Urothelium cell line (cell line): ENCODE measurements at places on chromosomes 2 and 18.

DNA sequence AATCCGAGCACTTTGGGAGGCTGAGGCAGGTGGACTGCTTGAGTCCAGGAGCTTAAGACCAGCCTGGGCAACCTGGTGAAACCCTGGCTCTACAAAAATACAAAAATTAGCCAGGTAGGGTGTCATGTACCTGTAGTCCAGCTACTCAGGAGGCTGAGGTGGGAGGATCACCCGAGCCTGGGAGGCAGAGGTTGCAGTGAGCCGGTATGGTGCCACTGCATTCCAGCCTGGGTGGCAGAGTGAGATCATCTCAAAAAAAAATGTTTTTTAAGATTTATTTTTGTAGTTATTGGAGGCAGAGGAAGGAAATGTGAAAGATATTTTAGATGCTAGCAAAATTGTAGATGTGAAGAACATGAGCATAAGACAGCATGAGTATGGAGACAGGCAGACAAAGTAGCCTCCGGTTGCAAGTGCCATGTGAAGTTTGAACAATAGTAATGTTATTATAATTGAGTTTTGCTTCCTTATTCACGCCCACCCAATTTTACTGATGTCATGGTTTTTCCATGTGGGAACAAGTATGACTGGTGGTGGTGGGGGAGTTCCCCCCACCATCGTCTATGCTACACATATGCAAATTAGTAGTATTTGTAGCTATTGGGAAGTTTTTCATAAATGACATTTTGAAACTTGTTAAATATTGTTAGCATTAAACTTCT lies 18.0 kb downstream of the REL start:
- DNase-seq, result no peak

DNA sequence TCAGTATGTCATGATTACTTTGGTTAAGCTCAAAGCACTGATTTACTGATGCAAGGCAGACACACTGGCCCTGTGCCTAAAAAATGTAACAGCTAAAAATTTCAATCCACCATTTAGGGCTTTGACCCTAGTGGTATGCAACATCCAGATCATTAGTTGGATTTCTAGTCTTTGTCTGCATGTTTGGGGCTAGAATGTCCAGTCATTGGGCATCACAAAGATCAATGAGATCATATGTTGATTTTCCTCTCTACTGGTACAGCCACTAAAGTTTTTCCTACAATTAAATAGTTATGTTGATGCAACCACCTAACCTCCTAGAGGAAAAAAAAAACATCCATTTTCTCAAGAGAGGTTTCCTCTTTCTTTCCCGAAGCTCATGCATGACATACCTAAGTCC lies 53.4 kb upstream of the REV1 start:
- DNase-seq, result no peak

GRCh38 chr2:489084-489483 lies 188.1 kb downstream of the TMEM18 start:
- DNase-seq, result no peak

DNA sequence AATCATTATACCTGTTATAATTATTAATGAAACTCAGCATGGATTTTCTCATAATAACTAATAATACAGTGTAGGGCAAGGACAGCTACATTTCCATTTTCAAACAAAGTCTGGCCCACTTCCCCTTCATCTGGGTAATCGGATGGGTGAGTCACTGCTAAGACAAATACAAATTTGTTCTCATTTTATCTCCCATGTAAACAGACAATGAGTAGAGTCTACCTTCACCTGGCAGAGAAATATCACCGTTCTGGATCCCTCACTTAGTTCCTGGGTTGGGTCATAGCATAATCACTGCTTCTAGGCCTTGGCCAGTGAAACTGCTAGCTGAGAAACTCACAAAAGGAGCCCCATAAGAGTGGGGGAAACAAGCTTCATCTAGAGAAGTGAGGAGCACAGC lies 9.2 kb downstream of the CNTNAP5 start:
- no peak for DNase-seq

- DNase-seq, result no peak
Observed at GRCh38 chr2:124402274-124402673, 377.2 kb downstream of the CNTNAP5 start.

DNA sequence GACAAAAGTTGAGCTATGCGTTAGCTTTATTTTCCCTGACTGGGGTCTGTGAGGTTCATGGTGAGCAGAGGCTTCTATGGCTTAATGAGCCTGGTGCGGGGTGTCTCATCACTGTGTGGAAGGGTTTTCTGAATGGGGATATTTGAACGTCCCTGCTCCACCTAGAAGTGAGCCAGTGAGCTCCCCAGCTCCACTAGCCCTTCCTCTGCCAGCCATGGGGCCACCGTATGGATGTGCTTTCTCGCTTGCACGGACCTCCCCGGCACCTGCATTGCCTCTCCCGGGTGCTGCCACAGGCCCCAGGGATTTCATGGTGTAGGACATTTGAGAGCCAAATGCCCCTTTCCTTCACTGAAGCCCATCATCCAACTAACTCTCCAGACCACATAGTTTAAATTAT lies 37.8 kb downstream of the CYP26B1 start:
- no peak for DNase-seq

DNA sequence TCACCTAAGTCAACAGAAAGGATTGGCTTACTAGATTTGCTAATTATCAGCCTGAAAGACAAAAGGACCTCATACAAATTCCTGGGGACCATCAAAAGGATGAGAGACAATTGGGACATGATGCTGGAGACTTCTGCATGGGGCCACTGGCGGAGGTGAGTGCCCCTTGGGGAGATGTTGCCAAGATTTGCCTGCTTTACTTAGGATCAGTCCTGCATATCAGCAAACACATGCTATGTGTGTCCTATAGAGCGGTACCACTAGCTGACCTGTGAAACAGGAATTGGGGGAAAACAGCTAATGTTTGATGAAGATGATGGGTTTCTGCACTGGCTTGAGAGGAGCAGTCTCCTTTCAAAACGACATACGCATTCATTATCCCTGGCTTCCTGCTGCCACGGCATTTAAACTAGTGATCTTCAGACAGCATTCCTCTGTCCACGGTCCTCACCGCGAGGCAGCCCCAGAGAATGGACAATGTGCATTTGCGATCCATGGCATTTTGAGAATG lies 104.2 kb downstream of the TGIF1 start:
- no peak for DNase-seq

DNA sequence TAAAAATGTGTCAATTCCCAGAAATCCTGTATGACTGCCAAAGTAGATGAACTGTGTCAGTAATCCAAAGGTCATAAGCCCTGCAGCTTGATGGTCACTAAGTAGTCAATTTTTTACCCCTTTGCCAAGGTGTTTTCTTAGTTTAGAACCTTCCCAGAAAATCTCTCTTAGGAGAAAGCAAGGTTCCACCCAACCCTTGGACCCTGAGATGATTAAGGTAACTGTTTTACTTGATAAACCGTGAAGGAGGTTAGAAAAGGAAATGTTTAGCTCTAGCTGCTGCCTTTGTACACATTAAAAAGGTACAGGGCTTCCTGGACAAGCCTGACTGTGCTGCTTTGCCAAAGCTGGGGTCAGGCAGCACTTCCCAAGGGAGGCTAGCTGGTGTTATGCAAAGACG lies 24.4 kb upstream of the LRP2 start:
- no peak for DNase-seq

DNA sequence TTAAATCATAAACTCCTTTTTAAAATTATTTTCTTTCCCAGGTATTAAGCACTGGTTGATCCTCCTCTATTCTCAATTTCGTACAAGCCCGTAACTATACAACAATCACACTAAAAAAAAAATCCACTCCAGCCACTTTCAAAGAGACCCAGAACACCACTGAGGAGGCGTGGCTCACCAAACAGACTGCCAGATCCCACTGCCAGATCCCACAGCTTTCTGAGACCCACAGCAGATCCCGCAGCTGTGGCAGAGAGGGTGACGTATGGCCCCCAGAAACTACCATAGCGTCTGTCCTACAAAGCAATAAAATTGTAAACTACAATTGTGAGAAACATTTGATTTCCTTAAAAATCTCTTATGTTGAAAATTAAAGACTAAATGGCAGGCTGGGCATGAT lies 230.7 kb upstream of the PXDN start:
- no peak for DNase-seq

DNA sequence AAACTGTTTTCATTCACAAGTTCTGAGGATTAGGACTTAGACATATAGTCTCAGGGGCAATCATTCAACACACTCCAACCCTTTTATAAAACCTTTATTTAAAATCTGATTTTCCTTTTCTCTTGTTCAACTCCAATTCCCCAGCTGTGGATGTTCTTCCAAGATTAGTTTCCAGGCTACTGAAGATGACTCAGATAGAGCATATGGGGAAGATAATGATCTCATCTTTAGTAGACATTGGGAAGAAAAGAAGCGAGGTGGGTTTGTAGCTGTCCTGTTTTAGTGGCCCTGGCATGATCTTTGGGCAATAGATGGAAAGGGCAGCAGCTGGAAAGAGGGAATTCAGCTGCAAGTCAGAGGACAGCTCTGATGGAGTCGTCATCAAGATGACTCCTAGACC lies 247.7 kb upstream of the CCDC68 start:
- DNase-seq, result no peak

GRCh38 chr2:46644690-46645385 lies 165.5 kb downstream of the TMEM247 start:
- DNase-seq, result no peak

GRCh38 chr2:217301142-217301925 lies 441.5 kb upstream of the TNP1 start:
- no peak for DNase-seq

DNA sequence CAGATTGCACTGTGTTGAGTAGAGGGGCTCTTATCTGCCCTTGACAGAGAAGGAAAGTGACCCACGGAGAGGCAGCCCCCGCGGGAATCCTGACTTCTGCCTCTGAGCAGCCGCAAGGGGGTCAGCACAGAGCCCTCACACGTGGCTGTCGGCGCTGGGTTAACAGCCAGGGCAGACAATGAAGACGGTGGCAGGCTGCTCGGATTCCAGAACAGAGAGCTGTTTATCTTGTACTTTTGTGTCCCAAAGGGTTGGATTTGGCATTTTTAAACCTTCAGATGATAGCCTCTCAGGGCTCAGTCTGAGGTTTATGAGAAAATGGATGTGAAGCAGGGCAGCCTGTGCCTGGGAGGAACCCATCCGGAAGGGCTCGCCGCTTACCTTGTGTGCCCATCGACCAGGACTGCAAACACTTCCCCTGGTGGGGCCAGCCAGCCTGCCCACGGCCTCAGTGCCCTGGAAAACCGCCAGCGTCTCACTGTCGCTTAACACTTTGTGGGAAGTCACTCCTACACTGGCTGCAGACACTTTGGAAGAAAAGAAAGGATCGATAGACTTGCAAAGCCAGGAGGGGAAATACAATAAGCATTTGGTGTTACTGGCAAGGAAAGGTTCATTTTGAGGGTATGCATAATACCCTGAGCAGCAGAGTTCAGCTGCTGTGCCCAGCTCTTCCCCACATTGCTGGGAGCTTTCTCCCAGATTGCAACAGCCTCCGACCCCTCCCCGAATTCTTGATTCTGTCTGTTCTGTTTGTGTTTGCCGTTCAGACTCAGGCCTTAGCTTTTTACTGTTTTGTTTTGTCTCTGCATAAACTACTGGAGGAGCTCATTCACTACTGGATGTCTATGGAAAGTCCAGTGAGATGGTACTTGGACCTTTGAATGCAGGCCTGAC lies 325.3 kb upstream of the MYT1L start:
- no peak for DNase-seq

DNA sequence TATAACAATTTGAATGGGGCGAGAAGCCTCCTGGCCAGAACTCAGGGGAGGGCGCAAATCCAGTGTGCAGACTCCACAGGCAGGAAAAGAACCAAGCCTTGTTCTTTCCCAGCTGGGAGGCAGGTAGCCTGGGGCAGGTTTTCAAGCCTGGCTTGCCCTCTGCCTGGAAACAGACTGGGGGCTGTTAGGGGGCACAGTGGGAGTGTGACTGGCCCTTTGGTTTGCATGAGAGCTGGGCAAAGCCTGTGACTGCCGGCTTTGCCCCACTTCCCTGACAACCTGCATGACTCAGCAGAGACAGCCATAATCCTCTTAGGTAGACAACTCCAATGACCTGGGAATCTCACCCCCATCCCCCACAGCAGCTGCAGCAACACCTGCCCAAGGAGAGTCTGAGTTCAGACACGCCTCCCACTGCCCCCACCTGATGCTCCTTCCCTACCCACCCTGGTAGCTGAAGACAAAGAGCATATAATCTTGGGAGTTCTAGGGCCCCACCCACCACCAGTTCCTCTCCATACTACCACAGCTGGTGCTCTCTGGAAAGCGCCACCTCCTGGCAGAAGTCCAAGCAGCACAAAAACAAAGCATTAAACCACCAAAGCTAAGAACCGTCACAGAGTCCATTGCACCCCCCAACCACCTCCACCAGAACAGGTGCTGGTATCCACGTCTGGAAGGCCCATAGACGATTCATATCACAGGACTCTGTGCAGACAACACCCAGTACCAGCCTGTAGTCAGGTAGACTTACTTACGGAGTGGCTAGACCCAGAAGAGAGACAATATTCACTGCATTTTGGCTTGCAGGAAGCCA lies 402.5 kb downstream of the STK39 start:
- DNase-seq, result no peak

GRCh38 chr2:47094511-47095142 lies 60.5 kb downstream of the STPG4 start:
- no peak for DNase-seq

DNA sequence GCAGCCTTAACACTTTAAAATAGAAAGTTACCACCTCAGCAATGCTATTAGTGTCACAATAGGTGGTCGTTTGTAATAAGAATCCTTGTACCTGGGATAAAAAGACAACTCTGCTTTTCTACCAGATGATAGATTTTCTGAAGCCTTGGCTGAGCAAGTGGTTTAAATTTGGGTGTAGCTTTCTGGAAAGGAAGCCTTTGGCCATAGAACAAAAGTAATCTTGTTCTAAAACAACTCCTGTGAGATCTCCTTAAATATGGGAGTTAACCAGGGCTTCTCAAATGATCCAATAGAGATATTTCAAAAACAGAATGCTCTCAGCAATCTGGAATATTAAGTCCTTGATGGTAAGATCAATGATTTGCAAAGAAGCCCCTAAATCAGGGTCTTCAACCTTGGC lies 261.6 kb downstream of the ZNF516 start:
- DNase-seq, result no peak

DNA sequence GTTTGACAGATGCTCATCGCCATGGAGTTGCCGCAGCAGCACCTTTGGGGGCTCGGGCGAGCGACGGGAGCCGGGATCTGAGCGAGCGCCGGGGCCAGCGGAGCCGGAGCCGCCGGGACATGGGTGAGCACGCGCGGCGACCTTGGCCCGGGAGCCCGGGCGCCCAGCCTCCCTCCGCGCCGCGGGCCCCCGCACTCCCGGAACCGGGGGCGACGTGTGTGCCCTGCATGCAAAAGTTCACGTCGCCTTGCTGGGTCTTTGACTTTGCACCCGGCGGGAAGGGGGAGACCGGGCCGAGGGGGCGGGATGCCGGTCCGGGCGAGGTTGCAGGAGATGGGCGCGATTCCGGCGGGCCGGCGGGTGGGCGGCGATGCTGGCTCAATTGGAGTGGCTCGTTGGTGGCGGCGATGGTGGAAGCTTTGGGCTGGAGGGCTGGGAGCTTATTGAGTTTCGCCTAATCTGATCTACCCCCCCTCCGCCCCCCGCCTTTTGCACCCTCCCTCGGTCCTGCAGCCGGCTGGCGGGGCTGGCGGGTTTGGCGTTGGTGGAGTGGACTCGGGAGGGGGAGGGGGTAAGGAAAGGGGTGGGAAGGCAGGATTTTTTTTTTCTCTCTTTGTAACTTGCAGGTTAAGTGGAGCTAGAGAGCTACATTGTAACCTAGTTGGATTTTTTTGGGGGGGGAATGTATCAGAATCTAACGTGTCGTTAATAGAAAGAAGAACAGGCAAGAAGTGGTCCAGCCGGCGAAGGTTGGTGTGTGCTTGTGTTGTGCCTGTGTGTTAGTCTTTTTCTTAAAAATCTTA lies at the start of gene SETBP1:
Gene SETBP1 (plus strand): TSS at position 616 of the 803 bp plus-strand sequence. CDS start 20,459 bp downstream, outside the sequence.
- peak; percentile 60 for DNase-seq
